RPMI7951 (cell line): ENCODE measurements at places on chromosomes 1 and 21.

DNA sequence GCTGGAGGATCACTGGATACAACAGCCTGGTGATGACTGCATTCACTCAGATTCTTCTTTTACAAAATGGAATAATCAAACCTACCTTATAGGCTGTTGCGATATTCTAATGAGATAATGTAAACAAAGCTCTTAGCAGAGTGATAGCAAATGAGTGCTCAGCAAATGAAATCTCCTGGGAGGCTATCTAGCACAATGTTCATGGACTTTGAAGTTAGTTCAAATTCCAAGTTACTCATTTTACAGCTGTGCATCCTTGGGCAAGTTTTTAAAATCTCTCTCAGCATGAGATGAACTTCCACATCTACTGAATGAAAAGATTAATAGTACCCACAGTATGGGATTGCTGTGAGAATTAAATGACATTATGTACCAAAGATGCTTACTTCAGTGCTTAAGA lies 80.8 kb upstream of the PAPPA2 start:
- no peak for DNase-seq

DNA sequence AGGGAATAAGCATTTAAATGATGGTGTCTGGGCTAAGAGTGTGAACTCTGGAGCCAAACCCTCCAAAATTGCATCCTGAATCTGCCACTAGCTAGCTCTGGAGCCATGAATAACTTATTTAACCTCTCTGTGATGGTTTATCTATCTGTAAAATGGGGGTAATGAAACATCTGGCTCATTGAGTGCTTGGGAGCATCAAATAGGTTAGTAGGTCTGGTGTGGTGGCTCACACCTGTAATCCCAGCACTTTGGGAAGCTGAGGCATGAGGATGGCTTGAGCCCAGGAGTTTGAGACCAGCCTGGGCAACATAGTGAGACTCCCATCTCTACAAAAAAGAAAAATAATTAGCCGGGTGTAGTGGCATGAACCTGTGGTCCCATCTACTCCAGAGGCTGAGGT lies 42.8 kb downstream of the KIF1B start:
- DNase-seq: no peak

DNA sequence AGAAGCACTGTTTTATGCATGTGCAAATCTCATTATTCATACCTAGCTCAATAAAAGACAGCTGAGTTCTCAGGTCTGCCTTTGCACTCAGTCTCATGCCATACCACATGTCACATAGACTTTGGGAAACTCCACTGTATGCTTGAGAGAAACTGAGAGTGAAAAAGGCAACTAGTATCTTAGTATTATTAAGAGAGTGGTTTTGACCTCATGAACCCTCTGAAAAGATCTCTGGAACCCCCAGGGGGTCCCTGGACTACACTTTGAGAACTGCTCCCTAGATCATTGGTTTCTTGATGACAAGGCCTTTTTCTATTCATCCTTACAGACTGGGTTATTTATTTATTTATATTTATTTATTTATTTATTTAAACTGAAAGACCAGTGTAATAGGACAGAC lies 3.7 kb upstream of the RHEX start:
- DNase-seq: no peak

GRCh38 chr1:53130878-53131589 lies 11.4 kb downstream of the SLC1A7 start:
- DNase-seq: no peak

- no peak for DNase-seq
Observed at GRCh38 chr1:162144853-162145252, 75.4 kb downstream of the NOS1AP start.
